ENCODE measurements at places on chromosomes 1 and 21.

DNA sequence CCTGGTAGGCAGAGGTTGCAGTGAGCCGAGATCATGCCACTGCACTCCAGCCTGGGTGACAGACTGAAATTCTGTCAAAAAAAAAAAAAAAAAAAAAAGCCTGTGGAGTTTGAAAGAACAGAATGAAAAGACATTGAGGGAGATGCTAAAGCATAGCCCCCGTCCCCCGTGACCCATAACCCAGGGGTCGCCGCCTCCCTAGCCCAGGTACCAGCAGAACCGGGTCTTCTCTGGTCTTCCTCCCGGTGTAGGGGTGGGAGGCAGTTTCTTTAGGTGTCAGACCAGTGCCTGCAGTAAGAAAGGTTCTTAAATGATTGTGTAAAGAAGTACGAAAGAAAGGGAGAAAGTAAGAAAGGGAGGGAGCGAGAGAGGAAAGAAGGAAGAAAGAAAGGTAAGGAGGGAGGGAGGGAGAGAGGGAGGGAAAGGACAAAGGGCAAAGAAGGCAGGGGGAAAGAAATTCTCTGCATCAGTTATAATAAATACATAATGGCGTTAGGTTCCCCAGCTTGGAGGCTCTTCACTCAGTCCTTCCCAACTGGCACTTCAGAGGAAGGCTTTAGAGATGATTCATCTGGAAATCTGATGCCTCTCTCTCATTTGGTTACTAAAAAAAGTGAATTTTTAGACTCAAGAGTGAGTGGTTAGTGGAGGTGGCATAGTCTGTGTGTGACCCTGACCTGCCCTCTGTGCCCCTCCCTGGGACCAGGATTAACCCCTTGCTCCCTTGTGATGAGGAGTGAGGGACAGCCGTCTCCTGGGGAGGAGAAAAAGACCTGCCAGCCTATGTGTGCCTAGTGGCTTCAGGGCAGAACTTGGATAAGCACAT lies 1.1 kb downstream of the IL24 start:
- DNase-seq, result peak; percentile 61

- DNase-seq, result no peak
Measured at GRCh38 chr1:154843636-154844296, 26.3 kb downstream of the KCNN3 start.

GRCh38 chr1:218357211-218357892 lies 12.2 kb downstream of the TGFB2 start:
- DNase-seq, result no peak

- DNase-seq, result no peak
Measured at GRCh38 chr1:9776685-9777084, 47.1 kb downstream of the CLSTN1 start.

DNA sequence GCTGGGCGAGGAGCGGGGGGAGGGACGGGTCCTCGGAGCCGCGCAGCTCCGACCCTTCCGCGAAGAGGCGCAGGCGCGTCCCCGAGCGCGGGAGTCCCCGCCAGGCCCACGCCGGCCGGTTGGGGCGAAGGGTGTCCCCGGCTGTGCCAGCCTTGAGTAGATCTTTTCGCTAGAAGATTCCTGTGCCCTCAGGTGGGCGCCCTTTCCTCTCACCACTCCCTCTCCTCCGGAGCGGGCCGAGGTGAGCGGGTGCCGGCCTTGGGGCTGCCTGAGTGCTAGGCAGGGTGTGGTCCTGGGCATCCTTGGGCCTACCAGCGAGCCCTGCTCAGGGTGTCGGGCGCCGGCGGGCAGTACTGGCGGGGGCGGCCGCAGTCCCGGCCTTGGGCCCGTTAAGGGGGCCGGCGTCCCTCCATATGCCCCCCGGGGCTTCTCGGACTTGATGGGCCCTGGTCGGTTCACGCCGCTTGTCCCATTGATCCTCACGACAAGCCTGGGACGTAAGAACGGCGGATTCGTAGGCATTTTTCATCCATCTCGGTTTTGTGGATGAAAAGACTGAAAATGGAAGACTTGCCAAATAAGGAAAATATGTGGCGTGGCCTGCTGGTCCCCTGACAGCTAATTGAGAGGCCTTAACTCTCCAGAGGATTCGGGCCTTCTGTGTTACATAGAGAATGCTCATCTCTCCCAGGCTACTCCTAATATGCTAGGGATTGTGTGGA lies 712 bp downstream of the DEGS1 start:
- peak; percentile 18 for DNase-seq

DNA sequence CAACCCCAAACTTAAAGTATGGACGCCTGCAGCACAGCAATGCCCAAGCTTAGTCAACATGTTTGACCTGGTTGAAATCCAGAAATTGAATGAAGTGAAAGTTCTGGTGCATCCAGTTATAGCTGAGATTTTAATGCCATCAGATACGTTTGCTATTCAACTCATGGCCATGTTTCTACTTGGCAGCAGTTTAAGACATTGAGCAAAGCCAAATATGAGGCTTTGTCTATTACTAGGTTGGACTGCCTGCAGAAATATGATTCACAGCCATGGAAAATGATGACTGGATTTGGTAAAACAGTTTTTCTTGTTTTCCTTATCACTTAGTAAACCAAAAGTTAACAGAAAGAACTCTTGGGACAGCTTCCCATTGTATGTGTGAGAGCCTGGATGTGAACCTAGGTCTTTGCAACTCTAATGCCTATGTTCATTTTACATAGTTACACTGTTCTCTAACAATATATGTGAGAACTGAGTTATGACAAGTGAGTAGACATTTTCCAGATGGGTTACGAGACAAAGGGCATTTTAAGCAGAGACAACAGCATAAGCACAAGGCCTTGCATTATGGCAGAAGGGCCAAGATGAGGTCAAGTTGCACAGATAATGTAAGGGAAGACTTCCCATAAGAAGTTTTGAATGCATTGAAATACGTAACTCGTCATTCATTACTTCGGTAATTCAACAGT lies 32.4 kb upstream of the MYSM1 start:
- DNase-seq, result no peak

- DNase-seq, result no peak
Measured at GRCh38 chr1:9293533-9294404, 1.1 kb downstream of the SPSB1 start.

- no peak for DNase-seq
Measured at GRCh38 chr1:151935154-151935553, 25.8 kb upstream of the THEM4 start.

DNA sequence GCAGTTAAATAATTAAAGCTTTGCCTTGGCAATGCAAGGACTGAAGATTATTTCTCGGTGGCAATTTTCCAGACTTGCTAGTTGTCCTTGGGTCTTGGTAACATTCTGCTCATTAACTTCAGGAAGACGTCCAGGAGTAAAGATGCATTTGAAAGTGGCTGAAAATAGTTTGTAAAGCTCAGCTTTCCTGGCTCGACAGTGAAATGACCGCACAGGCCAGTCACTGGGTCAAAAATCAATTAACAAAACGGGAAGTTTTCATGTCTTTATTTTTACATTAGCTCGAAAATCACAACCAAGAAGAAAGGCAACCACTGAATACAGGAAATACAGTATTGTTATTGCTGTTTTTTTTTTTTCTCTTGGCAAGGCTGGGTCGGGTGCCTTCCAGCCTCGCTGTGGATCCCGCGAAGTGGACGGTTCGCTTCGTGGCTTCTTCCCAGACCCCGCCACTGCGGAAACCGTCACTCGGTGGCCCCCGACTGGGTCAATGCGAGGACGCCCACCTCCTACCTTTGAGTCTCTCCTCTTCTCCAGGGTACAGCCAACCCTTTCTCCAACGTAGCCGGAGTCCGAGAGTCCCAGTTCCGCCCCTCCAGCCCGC lies 479 bp upstream of the SNX7 start:
- DNase-seq, result no peak

- DNase-seq, result no peak
Measured at GRCh38 chr1:174785510-174785909, 214.2 kb upstream of the CACYBP start.

DNA sequence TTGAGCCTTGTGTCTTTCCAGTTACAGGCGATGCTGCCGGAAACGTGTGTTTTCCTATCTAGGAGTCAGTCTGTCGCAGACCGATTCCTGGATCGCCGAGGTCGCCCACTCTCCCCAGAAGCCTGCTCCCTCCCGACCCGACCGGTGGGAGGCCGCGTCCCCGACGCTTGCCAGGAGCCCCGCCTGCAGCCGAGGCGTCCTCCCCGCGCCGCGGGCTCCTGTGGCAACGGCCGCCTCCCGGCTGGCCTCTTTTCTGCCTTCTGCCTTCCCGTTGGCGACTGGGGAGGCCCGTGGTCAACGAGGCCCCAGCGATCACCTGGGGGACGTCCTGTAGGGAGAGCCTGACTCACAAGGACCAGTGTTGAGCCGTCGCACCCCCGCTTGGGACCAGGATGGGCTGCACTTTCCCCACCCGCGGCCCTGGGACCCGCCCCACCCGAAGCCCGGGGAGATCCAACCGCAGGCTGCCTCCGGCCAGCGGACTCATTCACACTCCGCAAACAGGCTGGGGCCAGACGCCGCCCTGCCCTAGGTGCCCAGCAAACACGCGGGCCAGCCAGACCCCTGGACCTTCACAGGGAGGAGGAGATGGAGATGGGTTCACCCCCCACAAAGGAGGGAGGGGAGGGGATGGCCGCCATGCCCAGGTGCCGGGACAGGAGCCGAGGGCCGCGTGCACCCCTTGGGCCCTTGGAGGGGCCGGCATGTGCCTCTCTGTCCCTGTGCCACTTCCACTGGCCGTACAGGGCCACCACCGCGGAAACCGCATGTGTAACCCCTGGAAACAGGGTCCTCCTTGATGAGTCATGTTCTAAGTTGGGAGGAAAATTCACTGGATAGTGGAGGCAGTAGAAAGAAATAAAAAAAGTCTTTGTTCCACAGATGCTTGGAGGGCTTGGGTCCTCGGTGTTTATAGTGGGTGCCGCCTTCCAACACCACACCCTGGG lies 7.2 kb upstream of the COL6A1 start:
- peak; percentile 82 for DNase-seq

DNA sequence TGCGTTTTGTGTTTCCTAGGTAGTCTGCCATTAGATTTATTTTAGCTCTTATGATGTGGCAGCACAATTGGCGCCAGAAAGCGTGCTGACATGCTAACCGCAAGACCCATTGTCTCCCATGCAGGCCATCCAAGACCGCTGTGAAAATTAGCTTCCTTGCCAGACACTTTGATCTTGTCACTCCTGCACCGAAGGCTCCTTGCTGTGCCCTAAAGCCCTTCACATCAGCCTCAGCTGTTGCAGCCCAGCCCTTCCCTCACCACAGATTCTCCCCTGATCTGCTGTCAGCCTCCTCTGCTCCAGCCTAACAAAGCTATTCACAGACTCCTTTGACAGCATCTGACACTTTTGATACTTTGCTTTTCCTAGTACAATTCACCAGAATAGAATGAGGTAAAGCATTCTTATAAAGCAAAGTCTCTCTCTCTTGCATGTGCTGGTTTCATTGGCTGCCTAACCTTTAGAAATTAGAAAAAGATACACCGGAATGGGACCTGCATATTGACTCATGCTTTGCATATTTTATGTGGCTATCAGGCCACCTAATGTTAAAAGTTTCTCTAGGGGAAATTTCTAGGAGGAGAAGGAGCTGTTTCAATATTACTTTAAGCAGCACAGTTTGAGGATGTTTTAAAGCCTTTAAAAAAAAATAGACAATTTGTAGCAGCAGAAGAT lies 280.3 kb upstream of the FMN2 start:
- DNase-seq, result no peak

DNA sequence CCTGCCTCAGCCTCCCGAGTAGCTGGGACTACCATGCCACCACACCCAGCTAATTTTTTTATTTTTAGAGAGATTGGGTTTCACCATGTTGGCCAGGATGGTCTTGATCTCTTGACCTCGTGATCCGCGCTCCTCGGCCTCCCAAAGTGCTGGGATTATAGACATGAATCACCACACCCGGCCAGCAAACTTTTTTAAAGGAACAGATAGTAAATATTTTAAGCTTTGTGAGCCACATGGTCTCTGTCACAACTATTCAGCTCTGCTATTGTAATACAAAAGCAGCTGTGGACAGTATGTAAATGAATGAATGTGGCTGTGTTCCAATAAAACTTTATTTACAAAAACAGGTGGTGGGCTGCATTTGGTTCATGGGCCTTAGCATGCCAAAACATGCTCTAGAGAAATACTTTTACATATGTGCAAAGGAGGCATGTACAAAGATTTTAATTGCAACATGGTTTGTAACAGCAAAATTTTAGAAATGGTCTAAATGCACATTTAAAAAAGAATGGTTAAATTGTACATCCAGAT lies 47.0 kb downstream of the CDCP2 start:
- no peak for DNase-seq

GRCh38 chr1:174112489-174113162 lies 46.7 kb upstream of the RABGAP1L start:
- DNase-seq, result no peak

GRCh38 chr1:10064416-10065343 lies 31.9 kb downstream of the UBE4B start:
- DNase-seq, result no peak

DNA sequence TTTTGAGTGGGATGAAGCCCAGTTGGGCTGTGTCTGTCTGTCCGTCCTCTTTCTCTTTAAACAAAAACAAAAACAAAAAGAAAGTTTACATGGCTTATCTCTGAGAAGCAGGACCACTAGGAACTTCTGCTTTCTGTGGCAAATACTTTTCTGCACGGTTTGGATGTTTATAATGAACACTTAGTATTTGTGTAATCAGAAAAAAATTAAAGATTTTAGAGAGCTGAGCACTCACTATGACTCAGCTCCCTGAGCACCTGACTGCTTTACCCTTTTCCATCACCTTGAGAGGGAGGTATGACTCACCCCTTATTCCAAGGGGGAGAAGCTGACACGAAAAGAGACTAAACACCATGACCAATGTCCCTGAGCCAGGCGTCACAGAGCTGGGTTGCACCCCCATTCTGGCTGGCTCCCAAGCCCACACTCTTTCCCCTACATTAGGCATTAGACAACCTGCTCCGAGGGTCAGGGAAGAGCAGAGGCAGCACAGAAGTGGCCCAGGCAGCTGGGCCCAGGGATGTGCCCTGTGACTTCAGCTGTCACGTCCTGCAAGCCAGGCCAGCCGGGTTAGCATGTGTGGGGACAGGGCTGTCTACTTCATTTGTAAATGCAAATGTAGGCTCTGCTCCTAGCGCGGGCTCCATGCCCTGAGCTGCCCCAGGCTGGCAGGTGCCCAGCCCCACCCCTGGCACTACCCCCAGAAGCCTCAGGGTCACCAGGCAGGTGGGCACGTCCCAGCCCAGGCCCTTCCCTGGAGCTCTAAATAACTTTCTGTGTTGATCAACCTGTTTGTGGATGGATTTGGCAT lies 30.4 kb downstream of the RAP1GAP start:
- DNase-seq, result peak; percentile 96

GRCh38 chr1:225859151-225859550 lies 23.0 kb downstream of the TMEM63A start:
- no peak for DNase-seq

- DNase-seq, result no peak
Measured at GRCh38 chr21:17780539-17780938, 38.6 kb downstream of the C21orf91 start.

DNA sequence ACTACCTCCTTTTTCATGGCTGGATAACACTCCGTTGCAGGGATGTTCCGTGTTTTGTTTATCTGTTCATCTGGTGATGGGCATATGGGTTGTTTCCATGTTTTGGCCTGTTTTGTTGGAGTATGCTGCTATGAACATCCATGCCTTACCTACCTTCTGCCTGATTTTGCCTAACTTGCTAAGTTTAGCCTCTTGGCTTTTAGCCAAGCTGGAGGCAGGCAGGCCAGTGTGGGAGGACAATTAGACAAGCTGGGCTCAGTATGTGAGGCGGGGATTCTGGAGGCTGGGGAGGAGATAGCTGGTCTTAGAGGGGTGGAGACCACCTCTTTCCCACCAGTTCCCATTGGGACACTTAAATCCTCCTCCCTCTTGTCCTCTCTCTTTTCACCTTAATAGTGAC lies 98.4 kb upstream of the WNT4 start:
- DNase-seq, result no peak

Data from H4 (cell line).